ENCODE measurements at places on chromosomes 11 and 22. TPM values are rescaled to one million over a fixed set of nuclear protein-coding genes. Genes with fewer than 3 reads are reported as not detected.

The WNT11 gene
- 0.42 TPM for polyA plus RNA-seq

The FOXRED2 gene
- 9.3 TPM for polyA plus RNA-seq

The PRG3 gene
- polyA plus RNA-seq, result not detected

DNA sequence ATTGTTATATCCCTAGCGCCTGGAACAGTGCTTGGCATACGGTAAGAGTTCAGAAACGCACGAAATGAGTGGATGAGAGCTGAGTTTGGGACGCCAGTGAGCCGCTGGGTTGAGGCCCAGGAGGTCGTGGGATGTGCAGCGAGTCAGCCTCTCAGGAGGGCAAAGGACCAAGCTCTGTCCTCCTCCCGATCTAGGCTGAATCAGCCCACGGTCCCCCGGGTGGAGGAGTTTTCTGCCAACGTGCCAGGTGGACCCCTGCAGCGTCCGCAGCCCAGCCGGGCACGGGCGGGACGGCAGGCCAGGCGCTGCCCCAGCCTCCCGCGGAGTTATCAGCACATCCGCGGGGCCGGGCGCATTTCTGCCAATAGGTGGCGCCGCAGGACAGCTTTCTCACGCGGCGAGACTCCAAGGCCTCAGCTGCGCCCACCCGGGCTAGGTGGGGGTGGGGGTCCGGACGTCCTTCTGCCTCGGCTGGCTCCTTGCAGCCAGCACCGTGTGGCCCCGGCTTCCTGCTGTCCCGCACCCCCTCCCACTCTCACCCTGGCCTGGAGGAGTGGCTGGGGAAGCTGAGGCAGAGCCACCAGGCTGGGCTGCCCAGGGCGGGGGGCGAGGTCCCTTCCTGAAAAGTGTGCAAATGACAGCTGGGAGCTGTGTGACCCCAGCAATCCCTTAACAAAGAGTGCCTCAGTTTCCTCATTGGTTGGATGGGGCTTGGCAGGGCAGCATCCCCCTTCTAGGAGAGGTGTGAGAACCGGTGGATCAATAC, 2.2 kb upstream of the RPS19BP1 start:
- no peaks in the 10 kb centered on the region for H3K27me3 ChIP-seq
- peaks cover 5% of the 10 kb centered on the region for H3K36me3 ChIP-seq

The GLB1L2 gene
- polyA plus RNA-seq, result 0.59 TPM

DNA sequence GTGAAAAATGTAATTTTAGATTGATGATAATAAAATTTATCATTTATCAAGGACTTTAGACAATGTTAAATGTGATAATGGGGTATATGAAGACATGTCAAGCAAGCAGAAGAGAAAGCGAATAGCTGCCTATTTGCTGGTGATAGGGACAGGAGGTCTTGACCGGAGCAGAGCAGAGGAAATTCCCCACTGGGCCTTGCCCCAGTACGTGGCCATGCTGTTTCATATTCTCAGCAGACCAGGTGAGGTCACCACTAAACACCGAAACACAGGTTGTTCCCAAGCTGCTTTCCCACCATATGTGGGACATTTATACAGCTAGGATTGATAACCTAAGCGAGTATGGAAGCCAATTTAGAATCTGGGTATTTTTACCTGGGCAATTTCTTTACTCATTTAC, 1629.6 kb downstream of the FAM181B start:
- no peak overlapping the region for H3K27ac ChIP-seq
- no peak for DNase-seq
- no peak overlapping the region for H3K4me3 ChIP-seq
- no peaks in the 10 kb centered on the region for H3K4me1 ChIP-seq
- H3K27me3 ChIP-seq, result no peaks in the 10 kb centered on the region
- no peaks in the 10 kb centered on the region for H3K36me3 ChIP-seq

The ANKK1 gene
- 0.22 TPM for polyA plus RNA-seq

DNA sequence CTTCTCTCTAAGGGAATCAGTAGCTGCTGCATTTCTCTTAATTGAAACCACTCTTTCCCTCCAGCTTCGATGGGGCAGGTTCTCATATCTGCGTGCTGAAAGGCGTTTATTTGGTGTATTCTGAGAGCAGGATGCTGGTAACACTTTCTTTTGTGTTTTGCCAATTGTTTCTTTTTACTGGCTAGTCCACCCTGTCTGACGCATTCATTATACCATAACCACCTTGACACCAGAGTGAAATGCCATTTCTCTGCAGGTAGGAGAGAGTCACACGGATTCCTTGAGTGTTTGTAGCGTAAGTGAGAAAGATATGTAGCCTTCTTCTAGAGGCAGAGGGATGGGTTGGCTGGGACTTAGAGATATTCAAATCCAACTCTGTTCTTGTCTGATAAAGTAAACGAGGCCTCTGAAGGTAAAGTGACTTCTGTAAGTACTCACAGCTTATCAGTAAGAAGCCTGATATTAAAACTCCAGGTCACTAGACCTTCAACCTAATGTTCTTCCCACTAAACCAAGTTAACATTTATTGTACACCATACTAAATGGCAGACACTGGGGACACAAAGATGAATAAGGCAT, 21.4 kb downstream of the CD44 start:
- no peak overlapping the region for H3K4me3 ChIP-seq
- no peaks in the 10 kb centered on the region for H3K36me3 ChIP-seq
- no peak overlapping the region for H3K27ac ChIP-seq
- DNase-seq, result no peak

The CAT gene
- polyA plus RNA-seq, result 73.9 TPM

- no peaks in the 10 kb centered on the region for H3K4me1 ChIP-seq
- no peaks in the 10 kb centered on the region for H3K36me3 ChIP-seq
- peaks cover 6% of the 10 kb centered on the region for H3K27me3 ChIP-seq
These were observed 8.5 kb downstream of the NTM start for GRCh38 chr11:131378931-131379330.

DNA sequence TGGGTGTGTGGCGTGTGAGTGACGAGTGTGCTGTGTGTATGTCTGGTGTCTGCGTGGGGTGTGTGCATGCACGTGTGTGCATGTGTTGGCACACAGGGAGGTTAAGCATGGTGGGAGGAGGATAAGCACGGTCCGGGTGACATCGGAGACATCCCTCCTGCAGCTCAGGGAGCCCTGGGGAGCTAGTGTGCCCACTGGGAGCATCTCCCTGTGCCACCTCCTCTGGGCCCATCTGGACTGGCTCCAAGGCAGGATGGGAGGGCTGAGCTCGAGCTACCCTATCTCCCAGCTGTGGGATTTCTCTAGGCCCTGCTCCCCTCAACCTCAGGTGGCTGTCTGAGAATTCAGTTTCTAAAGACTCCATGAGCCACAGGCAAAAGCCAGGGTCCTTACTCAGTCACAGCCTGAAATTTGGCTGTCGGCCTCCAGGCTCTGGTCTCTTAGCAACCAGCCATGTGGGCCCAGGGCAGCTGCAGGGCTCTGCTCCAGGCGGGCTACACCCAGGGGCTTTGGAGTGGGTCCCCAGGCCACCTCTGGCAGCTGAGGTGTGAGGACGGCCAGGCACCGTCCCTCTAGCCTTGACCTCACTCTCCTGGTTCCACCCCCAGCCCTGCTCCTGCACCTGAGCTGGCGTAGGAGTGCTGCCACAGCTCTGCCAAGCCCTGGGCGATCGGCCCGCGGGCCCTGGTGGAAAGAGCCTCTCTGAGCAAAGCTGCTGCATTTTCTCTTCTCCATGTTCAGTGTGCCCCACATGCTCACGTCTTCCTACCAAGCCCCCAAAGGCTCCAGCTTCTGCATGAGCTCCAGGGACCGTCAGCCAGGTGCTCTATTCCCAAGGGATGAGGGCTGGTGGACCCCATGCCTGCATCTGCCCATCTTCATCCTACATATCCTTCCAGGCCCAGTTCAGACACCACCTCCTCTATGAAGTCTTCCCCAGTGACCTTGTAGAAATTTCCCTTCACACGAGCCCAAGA, 39.7 kb downstream of the RTL6 start:
- DNase-seq, result no peak
- H3K36me3 ChIP-seq, result no peaks in the 10 kb centered on the region
- H3K27me3 ChIP-seq, result no peaks in the 10 kb centered on the region
- no peaks in the 10 kb centered on the region for H3K4me1 ChIP-seq
- H3K4me3 ChIP-seq, result no peak overlapping the region

DNA sequence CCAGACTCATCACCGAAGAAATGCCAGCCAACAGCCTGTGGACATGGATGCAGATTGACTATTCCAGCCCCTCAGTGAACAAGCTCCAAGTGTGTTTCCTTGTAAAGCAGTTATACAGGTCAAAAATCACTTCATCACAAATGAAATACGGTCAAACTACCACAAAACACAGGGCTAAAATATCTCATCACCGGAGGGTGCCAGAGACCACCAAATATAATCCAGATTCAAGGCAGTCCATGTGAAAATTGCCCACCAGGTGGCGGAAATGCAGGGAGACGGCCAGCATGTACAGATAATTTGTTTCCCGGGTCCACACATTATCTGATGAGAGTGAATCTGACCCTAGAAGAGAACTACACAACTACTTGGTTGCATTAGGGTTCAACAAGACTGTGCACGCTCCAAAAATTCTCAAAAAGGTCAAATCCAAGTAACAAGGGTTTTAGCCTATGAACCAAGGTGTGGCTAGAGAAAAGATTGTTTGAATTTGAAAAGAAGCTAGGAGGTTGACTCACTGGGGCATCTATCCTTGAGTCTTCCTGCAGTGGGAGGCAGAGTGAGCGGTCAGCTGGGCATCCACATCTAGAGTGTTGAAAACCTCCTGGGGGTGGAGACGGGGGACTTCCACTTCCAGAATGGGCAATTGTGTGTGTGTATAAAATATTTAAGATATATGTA, 71.7 kb downstream of the IGLL5 start:
- no peaks in the 10 kb centered on the region for H3K36me3 ChIP-seq
- no peak overlapping the region for H3K4me3 ChIP-seq
- no peak overlapping the region for H3K27ac ChIP-seq

The CD3E gene
- not detected for polyA plus RNA-seq

GRCh38 chr11:32259641-32260081, 168.8 kb downstream of the RCN1 start:
- no peaks in the 10 kb centered on the region for H3K4me1 ChIP-seq
- H3K36me3 ChIP-seq, result no peaks in the 10 kb centered on the region
- no peak for DNase-seq
- H3K27me3 ChIP-seq, result peaks cover 16% of the 10 kb centered on the region
- no peak overlapping the region for H3K27ac ChIP-seq

The GVQW3 gene
- 5.0 TPM for polyA plus RNA-seq

DNA sequence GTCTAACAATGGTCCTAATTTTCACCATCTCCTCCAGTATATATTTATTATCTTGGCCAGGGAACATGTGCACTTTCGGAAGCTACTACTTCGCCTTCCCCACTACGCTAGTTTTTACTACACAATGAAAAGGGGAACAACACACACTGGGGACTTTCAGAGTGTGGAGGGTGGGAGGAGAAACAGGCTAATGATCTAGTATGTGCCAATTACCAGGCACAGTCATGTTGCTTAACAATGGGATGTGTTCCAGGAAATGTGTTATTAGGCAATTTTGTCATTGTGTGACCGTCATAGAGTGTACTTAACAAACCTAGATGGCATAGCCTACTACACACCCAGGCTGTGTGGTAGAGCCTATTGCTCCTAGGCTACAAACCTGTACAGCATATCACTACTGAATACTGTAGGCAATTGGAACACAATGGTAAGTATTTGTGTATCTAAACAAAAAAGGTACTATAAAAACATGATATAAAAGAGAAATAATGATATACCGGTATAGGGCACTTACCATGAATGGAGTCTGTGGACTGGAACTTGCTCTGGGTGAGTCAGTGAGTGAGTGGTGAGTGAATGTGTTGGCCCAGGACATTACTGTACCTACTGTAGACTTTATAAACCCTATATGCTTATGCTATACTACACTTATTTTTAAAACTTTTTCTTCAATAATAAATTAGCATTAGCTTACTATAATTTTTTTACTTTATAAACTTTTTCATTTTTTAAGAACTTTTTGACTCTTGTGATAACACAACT, 20.1 kb upstream of the CUL5 start:
- DNase-seq, result no peak
- H3K36me3 ChIP-seq, result no peaks in the 10 kb centered on the region
- 0 out of 2 replicates have a peak, but pooled peaks cover 2% of the 10 kb centered on the region for H3K27me3 ChIP-seq

- no peak overlapping the region for H3K27ac ChIP-seq
- H3K36me3 ChIP-seq, result no peaks in the 10 kb centered on the region
- no peak overlapping the region for H3K4me3 ChIP-seq
- H3K4me1 ChIP-seq, result no peaks in the 10 kb centered on the region
These were observed 898.2 kb upstream of the RAG2 start for GRCh38 chr11:37496201-37496600.

DNA sequence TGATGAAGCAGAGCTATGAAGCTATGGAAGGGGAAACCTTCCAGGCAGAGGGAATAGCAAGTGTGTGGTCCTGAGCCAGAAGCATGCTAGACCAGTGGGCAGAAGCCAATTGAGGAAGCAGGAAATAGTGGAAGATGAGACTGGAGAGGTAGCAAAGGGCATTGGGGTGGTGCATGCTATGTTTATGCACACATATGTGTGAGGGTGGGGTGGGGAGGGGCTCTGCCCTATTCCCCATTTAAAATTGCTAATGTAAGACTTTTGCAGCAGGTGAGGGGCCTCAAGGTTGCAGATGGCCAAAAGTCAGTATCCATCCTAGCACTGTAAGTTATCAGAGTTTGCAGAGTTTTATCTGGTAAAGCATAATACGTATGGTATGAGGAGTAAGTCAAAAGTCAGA, 626.6 kb upstream of the KIRREL3 start:
- no peaks in the 10 kb centered on the region for H3K36me3 ChIP-seq
- H3K27me3 ChIP-seq, result no peaks in the 10 kb centered on the region
- no peaks in the 10 kb centered on the region for H3K4me1 ChIP-seq
- no peak overlapping the region for H3K4me3 ChIP-seq
- DNase-seq, result no peak

The USP2 gene
- 2.5 TPM for polyA plus RNA-seq

DNA sequence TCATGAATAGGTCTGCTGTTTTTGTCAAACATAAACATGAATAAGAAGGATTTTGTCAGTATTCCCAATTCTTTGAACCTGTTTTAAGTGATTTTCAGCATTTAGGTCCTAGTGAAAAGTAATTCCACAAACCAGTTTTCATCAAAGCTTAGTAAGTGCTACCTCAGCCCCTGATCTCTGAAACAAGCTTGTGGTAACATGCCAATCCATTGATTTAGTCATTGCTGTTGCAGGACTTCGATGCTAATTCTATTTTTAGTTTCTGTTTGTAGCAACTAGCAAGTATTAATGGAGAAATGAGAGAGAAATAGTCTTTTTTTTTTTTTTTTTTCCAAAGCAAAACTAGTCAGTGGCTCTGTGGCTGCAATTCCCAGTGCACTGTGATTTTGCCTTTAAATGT, 91.4 kb downstream of the JRKL start:
- no peak overlapping the region for H3K4me3 ChIP-seq
- H3K36me3 ChIP-seq, result no peaks in the 10 kb centered on the region
- no peak overlapping the region for H3K27ac ChIP-seq
- no peaks in the 10 kb centered on the region for H3K27me3 ChIP-seq
- no peak for DNase-seq
- no peaks in the 10 kb centered on the region for H3K4me1 ChIP-seq

- H3K4me1 ChIP-seq, result no peaks in the 10 kb centered on the region
- no peak overlapping the region for H3K27ac ChIP-seq
- H3K4me3 ChIP-seq, result no peak overlapping the region
- peaks cover 40% of the 10 kb centered on the region for H3K36me3 ChIP-seq
These were observed 25.1 kb downstream of the FBXO7 start for GRCh38 chr22:32499666-32500065.

- DNase-seq, result no peak
- no peak overlapping the region for H3K27ac ChIP-seq
- H3K36me3 ChIP-seq, result 0 out of 3 replicates have a peak, but pooled peaks cover 6% of the 10 kb centered on the region
- peaks cover 16% of the 10 kb centered on the region for H3K4me1 ChIP-seq
These were observed 11.5 kb downstream of the RELT start for GRCh38 chr11:73387594-73388264.
